ENCODE measurements at places on chromosomes 11 and 22.

GRCh38 chr11:102268985-102269470, 48.3 kb upstream of the BIRC3 start:
- no peak for DNase-seq

- DNase-seq, result no peak
These were observed 167.6 kb downstream of the NXPE2 start for GRCh38 chr11:114845766-114846415.

GRCh38 chr11:19924311-19924710, 211.7 kb downstream of the NAV2 start:
- DNase-seq, result no peak

GRCh38 chr11:59174664-59175033, 2.7 kb downstream of the DTX4 start:
- no peak for DNase-seq

GRCh38 chr11:65036931-65037330, 4.1 kb upstream of the SAC3D1 start:
- peak; percentile 7 for DNase-seq

- DNase-seq, result no peak
These were observed 7.2 kb upstream of the TPCN2 start for GRCh38 chr11:69041516-69041915.
